ENCODE measurements at places on chromosomes 3 and 15.

- DNase-seq = no peak
Observed at GRCh38 chr3:197495059-197495455, 60.7 kb downstream of the BDH1 start.

DNA sequence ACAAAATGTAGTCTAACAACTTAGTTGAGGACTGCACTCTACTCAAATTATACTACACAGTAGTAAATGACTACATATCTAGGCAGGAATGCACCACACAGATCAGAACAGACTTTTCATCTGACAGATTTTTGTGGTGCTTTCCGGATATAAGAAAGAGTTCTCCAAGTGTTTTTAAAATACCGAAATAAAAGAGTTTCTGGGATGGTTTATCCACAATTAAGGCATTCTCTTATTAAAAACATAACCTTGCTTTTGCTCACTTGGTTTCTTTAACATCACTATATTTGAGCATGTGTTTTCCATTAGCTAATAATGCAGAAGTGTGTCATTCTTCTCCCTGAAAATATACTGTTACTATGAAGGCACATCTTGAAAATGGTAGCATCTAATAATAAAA, 132.9 kb downstream of the MAGI1 start:
- DNase-seq = no peak

DNA sequence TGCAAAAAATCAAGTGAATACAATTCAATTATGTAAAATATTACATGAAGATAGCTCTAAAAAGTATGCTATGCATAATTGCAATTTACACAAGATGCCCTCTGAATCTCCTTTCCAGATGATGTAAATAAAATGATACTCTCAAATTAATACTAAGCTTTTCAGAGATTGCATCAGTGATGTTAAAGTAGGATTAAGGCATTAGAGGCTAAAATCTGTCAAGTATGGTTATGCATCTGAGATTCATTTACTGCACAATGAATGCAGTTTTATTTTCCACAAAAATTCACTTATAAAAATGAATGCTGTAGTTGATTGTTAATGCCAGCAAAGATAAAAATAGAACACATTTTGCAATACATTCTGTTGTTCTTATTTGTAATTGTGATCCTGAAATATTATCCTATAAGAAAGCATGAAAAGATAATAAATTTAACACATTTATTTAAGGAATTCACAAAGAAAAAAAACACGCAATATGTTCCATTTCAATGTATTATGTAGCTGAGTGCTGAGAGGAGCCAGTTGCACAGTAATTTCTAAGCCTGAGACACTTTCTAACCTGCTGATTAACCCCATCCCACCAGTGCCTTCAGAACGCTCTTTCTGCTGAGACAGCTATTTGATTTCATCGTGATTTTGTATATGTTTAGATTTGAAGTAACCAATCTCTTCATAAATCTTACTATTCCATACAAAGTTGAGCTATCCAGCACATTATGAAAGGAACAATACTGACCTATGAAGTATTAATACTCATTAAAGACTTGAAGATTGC, 224.4 kb downstream of the CADM2 start:
- DNase-seq = no peak

DNA sequence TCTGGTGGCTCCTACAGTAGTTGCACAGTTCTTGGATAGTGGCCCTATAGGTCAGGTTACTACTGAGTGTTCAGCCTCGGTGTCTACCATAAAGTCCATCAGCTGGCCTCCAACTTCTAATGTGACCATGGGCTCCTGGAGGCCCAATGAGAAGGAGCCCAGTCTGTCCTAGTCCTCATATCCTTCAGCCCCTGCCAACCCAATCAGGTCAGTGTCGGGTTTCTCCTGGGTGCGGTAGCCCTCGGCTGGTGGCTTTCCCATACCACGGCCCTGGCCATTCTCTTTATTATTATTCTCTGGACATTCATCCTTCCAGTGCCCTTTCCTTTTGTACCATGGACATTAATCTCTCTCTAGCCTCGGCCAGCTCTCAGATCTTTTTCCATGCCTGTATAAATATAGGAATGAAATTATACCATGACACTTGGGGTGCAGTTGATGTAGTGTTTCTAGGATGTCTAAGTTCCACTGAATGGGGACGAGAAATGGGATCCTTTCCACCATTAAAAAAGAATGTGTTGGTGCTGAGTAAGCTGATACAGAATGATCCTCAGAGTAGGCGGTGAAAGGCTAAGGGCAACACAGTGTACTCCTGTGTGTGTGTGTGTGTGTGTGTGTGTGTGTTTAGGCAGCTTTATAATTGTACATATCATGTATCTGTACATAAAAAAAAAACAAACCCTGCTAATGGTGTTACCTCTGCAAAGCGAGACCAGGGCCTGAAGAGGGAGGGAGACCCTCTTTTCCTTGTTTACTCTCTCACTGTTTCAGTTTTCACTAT, 19.3 kb upstream of the NOX5 start:
- DNase-seq = no peak

DNA sequence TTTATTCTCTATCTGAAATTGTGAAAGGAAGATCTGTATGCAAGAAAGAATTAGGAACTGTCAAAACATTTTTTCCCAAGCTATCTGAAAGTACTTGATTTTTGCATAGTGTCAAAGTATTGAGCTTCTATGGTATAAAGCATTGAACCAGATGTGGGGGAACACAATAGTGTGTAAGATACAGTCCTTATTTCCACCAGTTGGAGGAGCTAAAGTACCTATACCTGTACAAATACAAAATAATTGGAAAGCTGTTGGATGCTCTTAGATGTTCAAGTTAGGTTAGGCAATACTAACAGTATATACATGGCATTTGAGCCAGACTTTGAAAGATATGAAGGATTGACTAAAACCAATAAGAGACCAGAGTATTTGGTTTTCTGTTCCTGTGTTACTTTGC, 148.4 kb downstream of the B3GALNT1 start:
- DNase-seq = no peak

GRCh38 chr3:35241236-35241635, 398.1 kb upstream of the ARPP21 start:
- DNase-seq = no peak

DNA sequence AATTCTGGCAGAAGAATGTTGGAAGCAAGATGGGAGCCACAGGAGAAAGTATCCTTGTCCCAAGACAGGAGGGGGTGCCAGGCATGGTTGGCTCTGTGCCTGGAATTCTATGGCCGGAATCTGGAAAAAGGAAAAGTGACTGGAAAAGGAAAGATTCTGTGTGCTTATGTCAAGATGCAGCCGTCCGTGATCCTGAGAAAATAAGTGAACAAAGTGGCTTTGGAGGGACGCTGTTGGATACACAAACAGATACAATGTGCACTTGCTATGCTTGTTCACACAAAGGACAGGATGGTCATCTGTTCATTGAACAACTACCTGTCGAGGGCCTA, 28.5 kb upstream of the MUC20 start:
- DNase-seq = no peak

GRCh38 chr3:13219077-13219901, 146.1 kb upstream of the IQSEC1 start:
- DNase-seq = no peak

- DNase-seq = no peak
Observed at GRCh38 chr3:19485267-19485666, 337.0 kb downstream of the KCNH8 start.

DNA sequence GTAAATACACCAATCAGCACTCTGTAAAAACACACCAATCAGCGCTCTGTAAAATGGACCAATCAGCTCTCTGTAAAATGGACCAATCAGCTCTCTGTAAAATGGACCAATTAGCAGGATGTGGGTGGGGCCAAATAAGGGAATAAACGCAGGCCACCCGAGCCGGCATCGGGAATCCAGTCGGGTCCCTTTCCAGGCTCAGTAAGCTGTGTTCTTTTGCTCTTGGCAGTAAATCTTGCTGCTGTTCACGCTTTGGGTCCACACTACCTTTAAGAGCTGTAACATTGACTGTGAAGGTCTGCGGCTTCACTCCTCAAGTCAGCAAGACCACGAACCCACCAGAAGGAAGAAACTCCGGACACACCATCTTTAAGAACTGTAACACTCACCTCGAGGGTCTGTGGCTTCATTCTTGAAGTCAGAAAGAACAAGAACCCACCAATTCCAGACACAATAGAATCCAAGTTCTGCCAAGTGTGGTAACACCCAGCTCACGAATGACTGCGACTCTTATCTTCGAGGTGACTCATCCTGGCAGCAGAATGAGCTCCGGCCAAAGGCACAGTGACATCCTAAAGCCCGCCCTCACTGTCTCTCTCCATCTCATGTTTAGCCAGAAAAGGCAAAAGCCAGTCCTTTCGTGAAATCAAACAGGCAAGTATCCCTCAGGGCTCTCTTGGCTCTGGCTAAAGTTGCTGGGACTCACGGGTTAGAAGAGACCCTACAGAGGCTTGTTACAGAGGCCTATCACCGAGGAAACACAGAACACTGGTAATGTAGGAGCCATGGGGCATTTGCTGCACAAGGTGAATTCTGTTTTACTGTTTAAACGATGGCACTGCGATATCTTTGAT, 155.2 kb downstream of the FAM43A start:
- DNase-seq = no peak

DNA sequence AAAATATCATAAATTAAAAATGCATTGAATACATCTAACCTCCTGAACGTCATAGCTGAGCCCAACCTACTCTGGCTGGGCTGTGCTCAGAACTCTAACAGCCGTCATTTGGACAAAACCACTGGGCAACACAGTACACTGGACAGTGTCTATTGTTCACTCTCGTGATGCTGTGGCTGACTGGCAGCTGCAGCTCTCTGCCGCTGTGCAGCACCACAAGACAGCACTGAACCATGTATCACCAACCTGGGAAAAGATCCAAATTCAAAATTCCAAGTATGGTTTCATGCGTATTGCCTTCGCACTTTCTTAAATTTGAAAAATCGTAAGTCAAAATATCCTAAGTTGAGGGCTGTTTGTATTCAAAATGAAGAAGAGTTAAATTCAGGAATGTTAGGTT, 145.1 kb upstream of the CNTN4 start:
- no peak for DNase-seq

GRCh38 chr15:73598530-73599160, 34.5 kb downstream of the NPTN start:
- DNase-seq = no peak

DNA sequence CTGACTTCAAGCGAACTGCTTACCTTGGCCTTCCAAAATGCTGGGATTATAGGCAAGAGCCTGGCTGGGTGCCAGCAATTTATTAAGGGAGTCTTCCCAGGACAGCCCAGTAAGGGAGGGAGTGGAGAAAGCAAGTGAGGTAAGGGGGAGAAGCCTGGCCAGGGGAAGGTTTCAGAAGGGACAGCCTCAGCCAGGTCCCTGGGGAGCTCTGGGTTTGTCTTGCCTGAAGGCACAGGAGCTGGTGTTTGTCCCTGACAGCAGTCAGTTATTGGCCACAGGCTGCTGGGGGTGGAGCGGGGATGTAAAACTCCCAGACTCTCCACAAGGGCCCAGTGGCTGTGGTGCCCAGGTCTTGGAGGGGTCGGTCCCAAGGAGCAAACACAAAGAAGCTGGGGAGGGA, 33.0 kb upstream of the CDCP1 start:
- DNase-seq = no peak

DNA sequence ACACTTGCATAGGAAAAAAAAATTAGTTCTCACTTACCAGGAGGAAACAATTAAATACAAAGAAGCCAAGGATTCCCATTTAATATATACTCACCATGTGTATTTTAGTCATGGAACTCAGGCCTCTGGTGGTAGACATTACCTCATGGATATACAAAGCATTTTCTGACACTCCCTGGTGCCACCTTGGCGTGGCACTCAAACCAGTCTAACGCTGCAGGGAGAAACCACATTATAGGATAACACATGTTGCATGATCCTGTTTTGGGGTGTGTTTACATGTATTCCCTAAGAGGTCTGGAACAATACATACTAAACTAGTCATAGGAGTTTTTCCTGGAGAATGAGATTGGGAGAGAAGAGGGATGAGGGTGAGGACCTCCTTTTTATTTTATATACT, 5.9 kb upstream of the RTF1 start:
- DNase-seq = no peak

DNA sequence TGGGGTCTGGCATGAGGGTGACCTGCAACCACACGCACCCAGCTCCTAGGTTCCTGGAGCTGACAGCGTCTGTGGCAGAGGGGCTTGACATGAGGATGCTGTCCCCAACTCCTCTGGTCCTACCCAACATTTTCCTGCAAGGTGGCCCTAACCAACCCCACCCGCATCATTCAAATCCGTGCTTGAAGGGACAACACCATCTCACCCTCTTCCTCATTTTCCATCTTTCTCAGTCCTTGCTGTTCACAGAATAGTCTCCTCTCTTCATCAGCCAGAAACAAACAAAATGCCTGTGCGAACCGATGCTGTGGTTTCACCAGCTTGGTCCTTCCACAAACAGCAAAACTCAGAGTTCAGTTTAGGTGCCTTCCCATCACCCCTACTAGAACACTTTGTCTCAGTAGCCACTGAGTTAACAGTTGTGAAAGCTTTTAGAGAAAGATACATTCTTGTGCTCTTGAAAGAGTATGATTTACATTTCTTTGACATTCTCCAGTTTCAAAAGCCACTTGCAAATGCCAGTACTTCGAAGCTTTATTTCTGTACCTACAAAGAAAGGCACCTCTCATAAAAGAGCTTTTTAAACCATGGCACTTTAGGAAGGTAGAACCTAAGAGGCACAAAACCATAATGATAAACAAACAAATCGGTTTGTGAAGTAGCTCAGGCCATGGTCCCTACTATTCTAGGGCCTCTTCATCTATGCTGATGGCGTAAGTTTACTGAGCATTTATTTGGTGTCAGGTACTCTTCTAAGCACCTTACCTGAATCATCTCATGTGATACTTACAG, 360.1 kb downstream of the SHQ1 start:
- DNase-seq = no peak

GRCh38 chr15:90936823-90937222, 1.7 kb downstream of the UNC45A start:
- DNase-seq = no peak

DNA sequence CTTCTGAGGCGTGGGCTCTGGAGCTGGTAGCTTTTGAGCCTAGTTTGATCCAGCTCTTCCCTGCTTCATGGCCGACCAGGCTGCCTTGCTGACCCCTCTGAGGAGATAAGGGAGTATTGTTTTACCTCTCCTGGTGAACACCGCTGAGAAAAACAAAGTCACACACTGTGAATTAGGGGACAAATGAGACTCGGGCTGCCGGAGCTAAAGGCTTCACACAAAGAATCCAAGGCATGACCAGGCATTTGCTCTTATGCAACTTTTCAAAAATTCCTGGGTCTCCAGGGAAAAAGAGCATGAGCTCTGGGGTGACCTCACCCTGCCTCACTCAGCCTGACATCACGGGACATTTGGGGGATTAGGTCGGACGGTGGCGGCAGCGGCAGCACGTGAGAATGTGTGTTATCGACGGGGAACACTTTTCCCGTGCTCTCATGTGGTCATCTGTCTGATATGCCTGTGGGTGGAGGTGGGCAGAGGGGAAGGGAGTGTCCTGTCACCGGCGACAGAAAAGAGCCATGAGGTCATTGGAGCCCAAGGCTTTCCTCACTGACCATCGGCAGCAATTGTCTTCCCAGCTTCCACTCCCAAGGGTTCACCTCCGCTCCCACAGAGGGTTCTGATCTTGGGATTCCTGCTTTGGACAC, 61.0 kb downstream of the TMEM44 start:
- DNase-seq = no peak

Data from activated T-helper 1 cell treated with anti-CD3 and anti-CD28 coated beads, Interleukin-2, amount 50 U/mL, for 16 hours (primary cell).